ENCODE measurements at places on chromosomes 11 and 22.

GRCh38 chr11:41235668-41236067, 223.8 kb downstream of the LRRC4C start:
- DNase-seq, result no peak

DNA sequence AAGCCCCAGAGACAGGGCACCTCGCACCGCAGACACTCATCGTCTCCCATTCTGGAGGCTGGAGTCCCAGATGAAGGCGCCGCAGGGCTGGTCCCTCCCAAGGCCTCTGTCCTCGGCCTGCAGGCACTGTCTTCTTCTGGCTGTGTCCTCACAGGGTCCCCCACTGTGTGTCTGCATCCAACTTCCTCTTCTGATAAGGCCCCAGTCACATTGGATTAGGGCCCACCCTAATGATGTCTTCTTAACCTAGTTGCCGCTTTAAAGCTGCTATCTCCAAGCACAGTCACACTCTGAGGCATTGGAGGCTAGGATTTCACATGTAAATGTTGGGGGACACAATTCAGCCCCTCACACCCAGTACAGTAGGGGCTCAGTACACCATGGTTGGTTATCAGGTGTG, 48.9 kb downstream of the DHCR7 start:
- DNase-seq, result no peak

- no peak for DNase-seq
These were observed 605.7 kb downstream of the METTL15 start for GRCh38 chr11:28713850-28714249.

- DNase-seq, result no peak
These were observed 13.9 kb upstream of the SHANK2 start for GRCh38 chr11:71266114-71266833.

DNA sequence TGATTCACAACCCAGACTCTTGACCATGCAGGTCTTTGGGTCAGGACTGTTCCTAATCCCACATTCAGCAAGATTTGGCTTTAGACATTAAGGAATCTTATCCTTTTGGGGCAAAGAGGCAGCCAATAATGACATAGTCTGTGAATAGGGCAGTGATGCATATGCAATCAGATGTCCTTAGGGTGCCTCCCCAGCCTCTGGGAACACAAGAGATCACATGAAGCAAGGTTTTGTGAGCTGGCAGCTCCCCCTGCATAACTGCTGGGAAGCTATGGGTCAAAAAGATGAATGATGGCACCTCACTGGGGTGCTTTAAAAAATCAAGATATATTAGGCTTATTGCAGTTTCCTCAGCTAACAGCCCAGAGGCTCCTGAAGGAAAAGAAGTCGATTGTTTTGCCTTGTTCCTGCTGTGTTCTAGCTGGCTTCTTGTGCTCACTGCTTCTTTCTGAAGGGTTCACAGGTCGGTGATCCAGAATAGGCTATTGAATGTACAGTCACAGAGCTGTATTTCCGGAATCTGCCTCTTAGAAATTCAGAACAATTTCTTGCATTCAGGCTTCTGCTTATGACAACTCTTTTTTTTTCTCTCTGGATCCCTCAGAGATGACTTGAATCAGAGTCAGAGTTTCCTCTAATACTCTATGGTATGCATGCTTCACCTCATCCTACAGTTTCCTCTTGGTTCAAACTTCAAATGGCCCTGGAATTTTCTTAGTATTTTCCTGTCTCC, 31.7 kb downstream of the INSC start:
- DNase-seq, result no peak

- DNase-seq, result no peak
These were observed 7.3 kb upstream of the PKNOX2 start for GRCh38 chr11:125157118-125157733.
